Suprapubic skin (tissue), 4 donors: ENCODE measurements at places on chromosomes 16 and 17. TPM values are rescaled to one million over a fixed set of nuclear protein-coding genes. Genes with fewer than 3 reads are reported as not detected.

Gene MEFV
- 0.40 TPM for total RNA-seq

Gene CPNE7
- total RNA-seq = 0.51 TPM

DNA sequence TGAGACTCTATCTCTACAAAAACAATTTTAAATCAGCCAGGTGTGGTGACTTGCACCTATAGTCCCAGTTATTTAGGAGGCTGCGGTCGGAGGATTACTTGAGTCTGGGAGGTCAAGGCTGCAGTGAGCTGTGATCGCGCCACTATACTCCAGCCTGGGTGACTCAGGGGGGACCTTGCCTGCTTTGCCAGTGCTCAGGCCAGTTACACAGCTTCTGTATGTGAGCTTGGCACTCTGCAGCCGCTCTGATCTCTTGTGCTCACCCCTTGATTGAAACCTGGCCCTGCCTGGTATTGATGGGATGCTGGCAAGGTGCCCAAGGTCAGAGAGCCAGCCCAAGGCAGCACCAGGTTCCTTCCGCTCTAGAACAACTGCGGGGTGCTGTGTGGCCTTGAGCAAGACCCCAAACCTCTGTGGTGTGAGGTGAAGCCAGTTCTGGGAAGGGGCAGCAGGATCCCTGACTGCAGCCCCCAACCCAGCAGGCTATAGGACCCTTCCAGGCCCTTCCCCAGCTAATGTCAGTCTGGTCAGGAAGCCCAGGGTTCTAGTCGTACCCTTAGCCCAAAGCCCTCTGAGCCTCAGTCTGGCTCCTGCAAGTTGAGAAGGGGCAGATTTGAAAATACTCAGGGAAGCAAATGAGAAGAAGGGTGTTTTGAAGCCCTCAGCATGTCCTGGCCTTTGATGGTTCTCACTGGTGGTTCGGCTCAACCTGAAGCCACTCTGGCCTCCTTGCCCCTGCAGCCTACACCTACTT, 18.9 kb downstream of the MMP15 start:
- H3K4me1 ChIP-seq = no peaks in the 10 kb centered on the region
- no peak overlapping the region for H3K4me3 ChIP-seq
- peaks cover 28% of the 10 kb centered on the region for H3K36me3 ChIP-seq
- H3K27me3 ChIP-seq = no peaks in the 10 kb centered on the region
- no peak overlapping the region for H3K27ac ChIP-seq

DNA sequence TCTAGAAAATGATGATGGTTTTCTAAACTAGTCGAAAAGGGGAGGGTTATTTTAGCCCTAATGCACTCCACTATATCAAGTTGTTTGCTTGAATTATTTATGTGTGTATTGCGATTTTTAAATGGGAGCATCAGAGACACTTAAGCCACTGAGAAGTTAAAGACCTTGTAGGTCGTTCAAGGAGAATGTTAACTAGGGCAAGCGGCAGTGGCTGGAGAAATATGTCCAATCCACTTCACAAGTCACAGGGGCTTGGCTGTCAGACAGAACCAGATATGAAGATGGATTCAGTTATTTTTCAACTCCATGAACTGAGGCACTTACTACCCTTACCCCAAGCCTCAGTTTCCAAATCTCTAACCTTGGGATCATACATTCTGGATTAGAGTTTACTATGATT, 702.0 kb downstream of the CDH11 start:
- DNase-seq = no peak
- no peak overlapping the region for H3K4me3 ChIP-seq
- H3K4me1 ChIP-seq = peaks cover 7% of the 10 kb centered on the region
- no peaks in the 10 kb centered on the region for H3K27me3 ChIP-seq

GRCh38 chr17:64084086-64084939, 45.6 kb downstream of the ERN1 start:
- no peaks in the 10 kb centered on the region for H3K27me3 ChIP-seq
- H3K36me3 ChIP-seq = peaks cover 3% of the 10 kb centered on the region
- peaks cover 37% of the 10 kb centered on the region for H3K4me1 ChIP-seq
- H3K27ac ChIP-seq = peak overlapping the region; percentile 40

DNA sequence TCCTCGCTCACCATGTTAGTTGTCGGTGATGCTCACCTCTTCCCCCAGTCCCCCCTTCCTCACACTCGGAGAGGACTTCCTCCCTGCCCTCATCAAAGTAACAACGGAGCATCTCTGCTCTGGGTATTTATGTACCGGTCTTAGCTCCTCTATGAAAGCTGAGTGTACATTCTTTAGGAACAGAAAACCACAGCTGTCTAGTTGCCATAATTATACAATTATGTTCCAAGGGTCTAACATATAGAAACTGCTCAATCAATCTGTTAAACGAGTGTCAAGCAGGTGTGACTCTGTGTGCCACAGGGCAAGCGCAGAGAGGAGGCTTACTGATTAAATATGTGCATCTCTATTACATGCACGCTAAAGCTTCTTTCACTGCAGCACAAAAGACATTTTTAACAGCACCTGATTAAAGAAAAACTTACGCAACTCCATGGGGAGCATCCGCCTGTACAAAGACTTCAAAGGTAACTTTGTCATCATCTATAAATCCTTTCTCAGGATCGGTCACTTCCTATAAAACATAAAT, 37.8 kb downstream of the LITAFD start:
- peaks cover 70% of the 10 kb centered on the region for H3K36me3 ChIP-seq
- H3K27me3 ChIP-seq = no peaks in the 10 kb centered on the region
- no peak for DNase-seq
- no peak overlapping the region for H3K4me3 ChIP-seq

- H3K27ac ChIP-seq = no peak overlapping the region
- no peak overlapping the region for H3K4me3 ChIP-seq
- H3K27me3 ChIP-seq = no peaks in the 10 kb centered on the region
These were observed 14.7 kb downstream of the TPPP3 start for GRCh38 chr16:67378642-67379041.

- no peak overlapping the region for H3K4me3 ChIP-seq
- peak overlapping the region; percentile 81 for H3K27ac ChIP-seq
- no peaks in the 10 kb centered on the region for H3K27me3 ChIP-seq
- peaks cover 39% of the 10 kb centered on the region for H3K4me1 ChIP-seq
- no peaks in the 10 kb centered on the region for H3K36me3 ChIP-seq
These were observed 95.3 kb upstream of the XYLT1 start for GRCh38 chr16:17566075-17566474.

DNA sequence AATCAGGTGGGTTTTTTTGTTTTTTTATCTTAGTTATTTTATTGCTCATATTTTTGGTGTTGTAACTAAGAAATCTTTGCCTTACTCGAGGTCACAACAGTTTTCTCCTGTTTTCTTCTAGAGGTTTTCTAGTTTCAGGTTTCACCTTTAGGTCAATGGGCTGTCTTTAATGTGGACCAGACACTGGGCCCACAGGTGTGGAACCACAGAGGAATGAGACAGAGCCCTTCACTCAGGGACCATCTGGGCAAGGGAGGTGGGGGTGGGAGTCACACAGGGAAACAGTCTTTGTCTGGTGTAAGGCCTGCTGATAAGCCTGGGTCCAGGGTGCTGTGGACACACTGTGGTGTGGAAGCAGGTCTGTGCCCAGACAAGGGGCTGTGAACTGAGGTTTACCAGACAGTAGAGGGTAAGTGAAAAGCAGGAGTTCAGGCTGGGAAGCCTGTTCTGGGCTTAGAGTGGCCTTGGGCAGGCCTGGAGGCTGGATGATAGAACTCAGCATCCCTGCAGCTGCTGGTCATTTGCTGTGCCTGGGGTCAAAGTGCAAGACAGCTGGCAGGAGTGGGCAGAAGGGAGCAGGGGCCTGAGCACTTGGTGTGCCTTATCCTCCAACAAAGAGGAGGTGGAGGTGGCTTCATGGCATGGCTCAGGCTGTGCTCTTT, 75.6 kb downstream of the SPECC1 start:
- H3K4me3 ChIP-seq = no peak overlapping the region
- no peaks in the 10 kb centered on the region for H3K27me3 ChIP-seq
- H3K27ac ChIP-seq = no peak overlapping the region
- no peak for DNase-seq

DNA sequence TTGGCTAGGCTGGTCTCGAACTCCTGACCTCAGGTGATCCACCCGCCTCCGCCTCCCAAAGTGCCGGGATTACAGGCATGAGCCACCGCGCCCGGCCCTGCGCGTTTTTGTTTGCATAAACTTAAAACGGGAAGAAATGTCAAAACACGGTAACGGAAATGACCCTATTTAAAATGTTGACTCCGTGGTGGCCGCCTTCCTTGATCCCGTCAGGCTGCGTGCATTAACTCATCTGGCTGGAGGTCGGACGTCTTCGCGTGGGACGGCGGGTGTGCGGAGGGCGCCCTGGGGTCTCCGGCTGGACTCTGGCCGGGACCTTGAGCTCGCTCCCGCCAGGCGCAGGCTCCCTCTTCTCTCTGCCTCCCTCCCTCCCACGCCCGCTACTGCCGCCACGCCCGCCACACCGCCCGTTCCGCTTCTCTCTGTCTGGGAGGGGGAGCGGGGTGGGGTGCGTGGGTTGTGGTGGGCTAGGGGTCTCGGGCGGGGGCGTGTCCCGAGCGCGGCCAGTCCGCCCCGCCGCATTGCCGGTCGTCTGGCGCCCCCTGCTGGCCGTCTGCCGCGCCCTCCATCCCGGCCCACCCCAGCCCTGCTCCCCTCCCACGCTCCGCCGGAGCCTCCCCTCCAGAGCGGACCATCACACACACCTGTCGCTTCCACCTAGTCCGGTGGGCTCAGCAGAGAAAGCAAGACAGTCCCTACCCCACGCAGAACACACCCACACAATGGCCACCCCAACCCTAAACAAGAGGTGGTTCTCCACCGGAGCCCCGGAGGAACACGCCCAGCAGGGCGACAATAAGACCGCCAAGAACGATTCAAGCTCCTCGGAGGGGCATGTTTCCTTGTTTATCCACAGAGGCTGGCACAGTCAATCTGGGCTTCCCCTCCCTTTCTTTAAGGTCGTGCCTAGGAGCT, 1.2 kb upstream of the CCDC42 start:
- no peaks in the 10 kb centered on the region for H3K36me3 ChIP-seq
- peaks cover 18% of the 10 kb centered on the region for H3K4me1 ChIP-seq
- no peak for DNase-seq
- H3K27ac ChIP-seq = no peak overlapping the region

GRCh38 chr17:73731733-73732132, 87.5 kb upstream of the SDK2 start:
- no peak overlapping the region for H3K4me3 ChIP-seq
- H3K27me3 ChIP-seq = peaks cover 61% of the 10 kb centered on the region
- H3K27ac ChIP-seq = no peak overlapping the region
- no peaks in the 10 kb centered on the region for H3K36me3 ChIP-seq

- H3K27me3 ChIP-seq = no peaks in the 10 kb centered on the region
- H3K4me3 ChIP-seq = no peak overlapping the region
- H3K27ac ChIP-seq = no peak overlapping the region
- no peak for DNase-seq
- no peaks in the 10 kb centered on the region for H3K4me1 ChIP-seq
- no peaks in the 10 kb centered on the region for H3K36me3 ChIP-seq
These were observed 32.2 kb downstream of the HS3ST3A1 start for GRCh38 chr17:13569398-13570123.

DNA sequence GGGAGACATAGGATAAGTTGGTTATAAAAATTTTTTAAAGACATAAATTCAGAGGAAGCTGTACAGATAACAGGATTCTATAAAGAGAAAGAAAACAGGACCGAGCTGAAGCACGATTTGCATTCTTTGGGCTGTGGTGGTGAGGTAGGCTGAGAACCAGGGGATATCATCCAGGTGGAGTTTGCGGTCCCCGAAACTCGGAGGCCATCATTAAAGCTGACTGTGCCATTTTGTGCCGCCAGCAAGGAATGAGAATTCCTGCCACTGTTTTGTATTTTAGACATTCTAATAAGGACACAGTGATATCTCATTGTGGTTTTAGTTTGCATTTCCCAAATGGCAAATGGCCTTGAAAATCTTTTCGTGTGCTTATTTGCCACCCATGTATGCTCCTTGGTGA, 197.9 kb downstream of the IRF8 start:
- DNase-seq = peak; percentile 2
- H3K4me1 ChIP-seq = no peaks in the 10 kb centered on the region
- peaks cover 45% of the 10 kb centered on the region for H3K27me3 ChIP-seq
- H3K4me3 ChIP-seq = no peak overlapping the region
- no peaks in the 10 kb centered on the region for H3K36me3 ChIP-seq

DNA sequence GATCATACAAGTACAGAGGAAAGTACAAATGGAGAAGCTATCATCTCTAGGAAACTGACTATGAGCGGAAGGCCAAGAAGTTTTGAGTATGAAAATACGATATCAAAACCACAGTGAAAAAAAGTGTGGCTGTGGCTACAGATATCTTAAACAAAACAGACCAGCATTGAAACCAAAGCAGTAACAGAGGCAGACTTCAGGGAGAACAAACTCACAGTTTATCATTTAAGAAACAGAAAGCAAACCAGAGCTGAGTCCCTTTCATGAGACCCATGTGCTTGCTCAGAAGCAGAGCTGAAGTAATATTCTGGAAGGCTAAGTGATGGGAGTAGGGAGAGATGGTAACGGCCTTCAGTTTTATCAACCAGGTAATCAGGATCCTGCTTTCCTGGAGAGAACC, 317.8 kb downstream of the CA10 start:
- no peak overlapping the region for H3K27ac ChIP-seq
- no peaks in the 10 kb centered on the region for H3K4me1 ChIP-seq
- no peak overlapping the region for H3K4me3 ChIP-seq
- H3K36me3 ChIP-seq = no peaks in the 10 kb centered on the region
- no peak for DNase-seq

- no peak overlapping the region for H3K4me3 ChIP-seq
- H3K36me3 ChIP-seq = no peaks in the 10 kb centered on the region
These were observed 8.2 kb upstream of the CNGB1 start for GRCh38 chr16:57979006-57979585.

DNA sequence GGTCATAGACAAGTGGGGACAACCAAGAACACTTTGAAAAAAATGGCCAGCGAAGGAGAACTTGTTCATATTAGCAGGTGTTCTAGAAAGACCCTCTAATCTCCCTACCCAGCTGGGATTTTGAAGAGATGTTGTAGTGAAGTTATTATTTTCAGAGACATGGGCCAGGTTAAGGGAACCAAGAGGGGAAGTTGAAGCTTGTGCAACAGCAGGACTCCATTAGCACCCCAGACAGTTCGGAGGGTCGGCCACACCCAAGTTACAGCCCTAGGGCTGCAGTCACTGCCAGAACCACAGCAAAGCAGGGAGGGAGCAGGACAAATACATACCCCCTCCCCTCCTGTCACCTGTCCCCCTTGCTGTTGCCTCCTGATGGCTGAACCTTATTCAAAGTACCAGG, 42.3 kb downstream of the WSB1 start:
- DNase-seq = no peak
- H3K27ac ChIP-seq = no peak overlapping the region
- no peaks in the 10 kb centered on the region for H3K27me3 ChIP-seq
- no peaks in the 10 kb centered on the region for H3K36me3 ChIP-seq
- H3K4me3 ChIP-seq = no peak overlapping the region

GRCh38 chr17:76866203-76866602, 2.0 kb upstream of the MGAT5B start:
- no peak for DNase-seq
- H3K27ac ChIP-seq = no peak overlapping the region
- H3K4me3 ChIP-seq = no peak overlapping the region
- peaks cover 18% of the 10 kb centered on the region for H3K4me1 ChIP-seq
- H3K27me3 ChIP-seq = peaks cover 64% of the 10 kb centered on the region
- H3K36me3 ChIP-seq = no peaks in the 10 kb centered on the region

GRCh38 chr16:27335349-27336053, 21.7 kb downstream of the IL4R start:
- peaks cover 38% of the 10 kb centered on the region for H3K36me3 ChIP-seq
- H3K27me3 ChIP-seq = no peaks in the 10 kb centered on the region
- no peak overlapping the region for H3K27ac ChIP-seq
- no peak for DNase-seq
- peaks cover 10% of the 10 kb centered on the region for H3K4me1 ChIP-seq
- H3K4me3 ChIP-seq = no peak overlapping the region
